ENCODE measurements at places on chromosomes 4 and X.

DNA sequence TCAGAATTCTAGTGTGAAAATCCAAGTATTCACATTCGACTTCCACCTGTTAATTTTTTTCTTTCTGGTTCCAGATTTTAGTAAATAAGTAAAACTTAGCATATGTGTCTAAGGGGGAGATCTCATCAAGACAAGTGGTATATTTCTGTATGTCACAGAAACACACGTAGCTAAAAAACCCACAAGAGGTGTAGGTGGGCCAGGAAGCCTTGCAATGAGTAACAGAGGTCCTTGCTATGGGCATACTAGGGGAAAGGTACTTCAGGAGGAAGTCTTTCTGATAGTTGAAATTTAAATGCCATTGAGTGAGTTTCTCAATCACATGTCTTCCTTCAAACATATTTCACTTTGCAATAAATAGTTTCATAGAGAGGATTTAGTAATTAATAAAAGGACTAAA, 315.8 kb downstream of the MID1IP1 start:
- no peak for DNase-seq

DNA sequence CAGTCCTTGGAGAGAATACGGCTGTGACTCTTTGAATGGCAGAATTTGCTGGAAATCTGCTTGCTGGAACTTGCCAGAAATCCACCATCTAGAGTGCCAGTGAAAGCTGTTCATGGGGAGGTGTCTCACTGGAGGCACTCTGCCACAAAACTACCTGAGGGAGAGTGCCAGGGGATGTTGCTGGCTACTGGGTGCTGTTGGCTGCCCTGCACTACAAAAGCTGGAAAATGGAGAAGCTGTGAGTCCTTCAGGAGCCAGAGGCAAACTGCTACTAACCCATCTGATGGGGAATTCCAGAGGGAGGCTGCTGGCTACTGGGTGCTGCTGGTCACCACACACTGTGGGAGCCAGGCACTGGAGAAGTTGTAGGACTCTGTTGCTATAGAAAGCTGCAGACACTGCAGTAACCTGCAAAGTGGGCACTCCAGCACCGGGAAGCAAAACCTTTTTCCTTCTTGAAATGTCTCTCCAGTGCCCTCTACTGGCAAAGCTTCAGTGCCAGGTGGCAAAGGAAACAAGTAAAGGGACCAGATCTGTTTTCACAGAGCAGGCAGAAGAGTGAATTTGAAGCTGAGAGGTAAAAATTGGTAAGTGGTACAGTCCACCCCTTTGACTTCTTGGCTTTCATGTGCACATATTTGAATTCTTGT, 47.8 kb upstream of the HSD17B10 start:
- peak; percentile 64 for DNase-seq

DNA sequence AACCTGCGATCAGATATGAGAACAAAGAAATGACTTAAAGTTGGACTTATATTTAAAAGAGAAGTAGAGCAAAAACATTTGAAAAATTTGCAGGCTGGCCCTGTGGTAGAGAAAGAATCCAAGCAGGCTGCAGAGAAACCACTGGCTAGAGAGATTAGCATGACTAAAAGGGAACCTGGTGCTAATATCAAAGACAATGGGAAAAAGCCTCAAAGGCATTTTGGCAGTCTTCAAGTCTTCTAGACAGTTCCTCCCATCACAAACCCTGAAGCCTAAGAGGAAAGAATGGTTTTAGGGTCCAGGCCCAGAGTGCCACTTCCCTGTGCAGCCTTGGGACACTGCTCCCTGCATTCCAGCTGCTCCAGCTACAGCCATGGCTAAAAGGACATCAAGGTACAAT, 33.4 kb downstream of the KCTD8 start:
- DNase-seq: no peak

- no peak for DNase-seq
Observed at GRCh38 chr4:139736661-139737060, 71.0 kb downstream of the MGST2 start.

GRCh38 chr4:151717909-151718628, 42.7 kb downstream of the GATB start:
- DNase-seq: no peak

DNA sequence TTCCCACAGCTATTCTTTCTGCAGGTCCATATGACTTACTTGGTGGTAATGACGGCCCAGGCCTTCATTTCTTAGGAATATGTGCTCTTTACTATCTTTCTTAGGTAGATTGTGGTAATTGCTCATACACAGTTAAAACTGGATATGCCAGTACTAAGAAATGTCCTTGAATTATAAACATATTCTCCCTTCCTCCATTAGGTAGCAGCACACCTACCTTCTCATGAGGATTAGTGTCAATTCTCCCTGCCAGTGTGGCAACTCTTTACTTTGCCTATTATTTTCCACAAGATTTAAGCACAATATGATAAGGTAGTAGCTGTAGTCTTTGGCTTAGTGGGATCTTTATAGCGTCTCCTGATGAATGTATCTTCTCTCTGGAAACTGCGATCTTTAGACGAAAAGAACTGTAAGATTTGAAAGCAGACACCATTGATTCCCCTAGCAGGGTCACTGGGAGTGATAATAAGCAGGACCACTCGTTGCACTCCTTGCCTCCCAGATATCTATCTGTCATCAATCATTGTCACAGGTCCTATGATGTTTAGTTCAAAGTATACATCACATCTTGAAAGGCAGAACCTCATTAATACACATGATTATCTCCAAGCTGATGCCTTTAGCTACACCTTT, 1240.7 kb downstream of the C4orf33 start:
- DNase-seq: no peak

DNA sequence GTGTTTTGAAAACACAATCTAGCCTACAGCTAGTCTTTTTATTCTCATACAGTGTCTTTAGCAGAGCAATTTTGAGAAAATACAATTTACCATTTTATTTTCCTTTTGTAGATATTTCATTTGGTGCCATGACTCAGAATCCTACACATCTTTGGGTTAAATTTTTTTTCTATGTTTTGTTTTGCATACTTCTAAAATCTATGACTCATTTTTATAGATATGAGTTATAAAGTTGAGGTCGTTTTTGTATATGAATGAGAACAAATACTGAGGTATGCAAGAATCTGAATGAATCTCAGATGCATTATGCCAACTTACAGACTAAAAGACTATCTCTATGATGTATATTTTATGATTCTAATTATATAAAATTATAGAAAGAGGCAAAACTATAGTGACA, 206.5 kb upstream of the ANXA10 start:
- DNase-seq: no peak

DNA sequence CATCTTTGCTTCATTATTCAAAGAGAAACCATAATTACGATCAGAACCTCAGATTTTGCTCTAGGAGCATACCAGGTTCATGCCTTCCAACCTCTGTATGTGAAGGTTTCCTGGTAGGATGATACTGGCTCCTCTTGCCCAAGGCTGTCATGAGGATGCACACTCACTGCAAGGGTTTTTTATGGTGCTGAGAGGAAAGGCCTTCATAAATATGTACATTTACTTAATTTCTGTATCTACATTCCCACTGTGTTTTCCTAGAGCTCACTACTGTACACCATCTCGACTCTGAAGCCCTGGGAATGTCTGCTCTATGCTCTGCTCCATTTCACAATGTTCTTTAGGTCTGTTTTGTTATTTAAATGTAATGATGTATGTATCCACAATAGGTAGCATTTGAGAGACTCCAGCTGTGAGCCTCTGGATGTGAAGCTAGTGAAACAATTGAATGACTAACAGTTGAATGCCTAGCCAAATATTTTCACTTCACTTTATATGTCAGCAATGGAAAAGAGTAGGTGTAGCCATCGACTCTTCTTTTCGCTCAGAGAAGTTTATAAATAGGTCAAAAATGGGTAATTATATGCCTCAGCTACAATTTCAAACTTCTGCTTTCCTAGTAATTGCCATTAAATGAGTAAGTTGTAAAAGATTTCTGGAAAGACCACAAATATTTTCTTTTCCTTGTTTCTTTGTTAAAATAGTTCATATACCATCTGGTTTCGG, 228.0 kb downstream of the PALLD start:
- DNase-seq: no peak

DNA sequence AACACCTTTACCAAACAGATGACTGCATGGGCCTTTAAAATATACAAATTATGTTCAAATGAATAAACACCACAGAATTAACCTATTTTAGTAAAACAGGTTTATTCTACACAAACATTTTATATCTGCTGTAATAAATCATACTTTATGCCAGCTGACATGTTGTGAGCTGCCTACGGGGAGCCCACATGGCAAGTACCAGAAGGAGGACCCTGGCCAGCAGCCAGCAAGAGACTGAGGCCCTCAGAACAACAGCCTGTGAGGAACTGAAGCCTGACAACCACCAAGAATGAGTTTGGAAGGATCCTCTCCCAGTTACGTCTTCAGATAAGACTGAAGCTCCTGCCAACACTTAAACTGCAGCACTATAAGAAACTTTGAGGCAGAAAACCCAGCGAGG, 377.0 kb downstream of the PDGFC start:
- no peak for DNase-seq

DNA sequence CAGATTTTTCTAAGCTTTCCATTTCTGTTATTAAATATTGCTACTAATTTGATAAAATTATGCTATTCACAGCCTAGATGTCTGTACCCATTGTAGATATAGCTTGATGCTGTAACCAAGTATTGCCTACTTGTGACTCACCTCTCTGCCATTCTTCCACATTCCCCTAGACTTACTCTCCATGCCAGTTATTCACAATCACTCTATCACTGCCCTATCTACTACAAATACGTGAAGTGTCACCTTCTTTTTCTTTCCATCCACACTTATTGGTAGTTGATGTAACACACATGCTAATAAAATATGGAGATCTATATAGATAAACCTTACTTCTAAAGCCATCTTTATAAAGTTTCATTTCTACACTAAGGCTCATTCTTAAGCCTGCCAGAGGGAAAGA, 179.4 kb upstream of the PACRGL start:
- DNase-seq: no peak

GRCh38 chrX:126994032-126994600, 174.6 kb downstream of the PRR32 start:
- no peak for DNase-seq

GRCh38 chr4:98928505-98929340, at the start of gene EIF4E:
EIF4E (minus strand) TSS chr4:98929133; CDS start chr4:98929112, 21 bp downstream.
- DNase-seq: peak; percentile 98

DNA sequence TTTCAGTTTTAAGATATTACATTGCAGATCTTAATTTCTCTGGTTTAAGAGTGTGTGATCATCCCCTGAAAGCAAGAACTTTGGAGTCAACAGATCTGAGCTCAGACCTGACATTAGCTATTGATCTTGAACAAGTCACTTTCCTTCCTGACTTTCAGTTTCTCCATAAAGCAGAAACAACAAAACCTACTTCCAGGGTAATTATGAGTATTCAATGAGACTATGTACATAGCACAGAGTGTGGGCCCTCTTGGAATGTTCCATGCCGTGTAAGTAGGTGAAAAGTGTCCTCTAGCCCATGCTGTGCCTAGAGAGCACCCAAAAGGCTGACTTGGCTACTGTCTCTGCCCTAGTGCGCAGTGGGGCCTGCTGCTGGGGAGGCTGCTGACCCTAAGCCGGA, 188.0 kb upstream of the RPL34 start:
- no peak for DNase-seq

GRCh38 chr4:26223155-26223554, 97.7 kb upstream of the RBPJ start:
- no peak for DNase-seq

- no peak for DNase-seq
Observed at GRCh38 chrX:45007598-45007997, 134.6 kb downstream of the KDM6A start.

DNA sequence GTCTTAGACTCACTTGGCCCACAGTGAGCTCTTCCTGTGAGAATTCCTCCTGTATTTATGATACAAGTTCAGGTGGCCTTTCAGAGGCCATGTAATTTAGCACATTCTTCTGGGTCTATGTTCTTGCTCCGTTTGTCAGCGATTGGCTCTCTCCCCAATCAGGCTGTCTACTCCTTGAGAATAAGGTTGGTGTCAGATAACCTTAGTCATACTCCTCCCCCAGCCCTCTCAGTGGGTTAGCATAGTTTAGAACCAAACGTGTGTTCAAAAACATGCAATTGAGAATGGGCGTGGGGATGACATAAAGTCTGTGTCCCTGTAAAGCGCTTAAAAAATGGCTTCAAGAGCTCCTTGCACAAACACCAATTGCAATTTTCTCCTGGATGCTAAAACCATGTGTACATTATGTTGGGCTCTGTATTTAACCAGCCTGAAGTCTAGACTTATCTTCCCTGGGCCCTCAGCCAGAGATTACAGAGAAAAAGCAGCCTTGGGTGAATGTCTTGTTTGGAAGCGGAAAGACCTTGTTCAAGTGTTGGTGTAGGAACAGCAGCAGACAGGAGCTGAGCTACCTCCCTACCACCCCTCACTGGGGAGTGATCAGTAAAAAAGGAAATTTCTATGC, 9.9 kb upstream of the CT47C1 start:
- DNase-seq: no peak

GRCh38 chr4:144754562-144755410, 108.8 kb downstream of the HHIP start:
- no peak for DNase-seq

DNA sequence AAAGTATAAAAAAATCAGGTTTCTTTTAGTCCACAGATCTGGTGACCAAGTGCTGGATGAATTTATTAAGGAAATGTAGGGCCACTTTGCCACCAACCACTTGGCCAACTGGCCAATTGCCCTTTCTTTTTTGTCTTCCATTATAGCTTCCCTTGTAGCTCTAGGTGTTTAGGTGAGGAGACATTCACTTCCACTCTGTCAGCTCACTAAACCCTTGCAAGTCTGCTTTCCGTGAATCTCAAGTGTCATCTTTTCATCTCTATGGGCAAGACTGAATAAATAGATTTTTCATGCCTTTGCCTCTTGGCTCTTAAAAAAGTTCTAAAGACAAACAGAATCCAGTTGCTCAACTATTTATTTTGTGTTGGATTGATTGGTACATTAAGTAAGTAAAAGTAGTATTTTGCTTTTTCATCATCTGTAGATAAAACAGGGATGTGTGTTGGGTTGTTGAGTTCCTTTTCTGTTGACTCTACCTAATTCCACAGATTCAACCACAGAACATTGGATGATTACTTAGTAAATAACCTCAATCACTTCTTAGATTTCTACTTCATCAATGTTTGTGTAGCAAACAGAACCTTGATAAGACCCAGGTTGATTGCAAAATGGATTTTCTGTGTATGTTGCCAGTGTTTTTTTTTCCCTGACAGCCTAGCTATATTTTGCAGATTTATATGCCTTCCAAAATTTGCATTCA, 68.1 kb upstream of the GRXCR1 start:
- DNase-seq: no peak

- no peak for DNase-seq
Observed at GRCh38 chrX:106780664-106781377, 21.7 kb upstream of the TBC1D8B start.

GRCh38 chr4:87530229-87530628, 1.1 kb upstream of the SPARCL1 start:
- DNase-seq: no peak

- no peak for DNase-seq
Observed at GRCh38 chr4:10087152-10087791, 29.3 kb downstream of the WDR1 start.
